ENCODE measurements at places on chromosomes 6 and 20.

DNA sequence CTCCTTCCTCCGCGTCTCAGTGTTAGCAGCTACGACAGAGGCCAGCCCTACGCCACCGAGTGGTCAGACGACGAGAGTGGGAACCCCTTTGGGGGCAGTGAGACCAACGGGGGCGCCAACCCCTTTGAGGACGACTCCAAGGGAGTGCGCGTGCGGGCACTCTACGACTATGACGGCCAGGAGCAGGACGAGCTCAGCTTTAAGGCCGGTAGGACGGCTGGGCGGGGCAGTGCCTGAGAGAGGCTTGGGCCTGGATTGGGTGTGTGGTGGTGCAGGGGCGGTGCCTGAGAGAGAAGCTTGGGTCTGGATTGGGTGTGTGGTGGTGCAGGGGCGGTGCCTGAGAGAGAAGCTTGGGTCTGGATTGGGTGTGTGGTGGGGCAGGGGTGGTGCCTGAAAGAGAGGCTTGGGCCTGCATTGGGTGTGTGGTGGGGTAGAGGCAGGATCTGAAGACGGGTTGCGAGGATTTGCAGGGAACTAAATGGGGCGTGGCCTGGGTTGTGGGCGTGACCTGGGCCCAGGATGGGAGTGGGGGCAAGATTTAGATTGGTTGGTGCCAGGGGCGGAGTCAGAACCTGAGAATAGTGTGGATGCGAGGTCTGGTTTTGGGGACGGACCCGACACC is 24.4 kb downstream of the SPDEF start:
- DNase-seq: no peak

DNA sequence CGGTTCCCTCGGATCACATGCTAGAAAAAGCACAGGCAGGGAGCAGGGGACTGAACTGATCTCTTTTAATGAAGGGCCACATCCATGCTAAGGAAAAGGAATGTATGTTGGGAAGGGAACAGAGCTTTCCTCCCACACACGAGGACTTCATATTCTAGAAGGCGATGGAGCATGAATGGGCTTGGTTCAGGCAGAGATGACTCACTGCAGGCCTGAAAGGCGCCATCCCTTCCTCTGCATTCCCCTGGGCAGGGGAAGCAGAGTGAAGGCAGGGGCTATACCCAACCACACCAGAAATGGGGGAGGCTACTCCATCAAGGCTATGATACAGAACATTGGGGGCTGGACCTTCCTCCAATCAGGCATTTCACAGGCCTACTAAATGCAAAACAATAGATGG is 30.6 kb downstream of the ELMO2 start:
- DNase-seq: no peak

- no peak for DNase-seq
These were observed 192.2 kb upstream of the LRFN2 start for GRCh38 chr6:40779409-40779808.

GRCh38 chr20:1160991-1161390 is 23.8 kb downstream of the TMEM74B start:
- no peak for DNase-seq

GRCh38 chr6:149234051-149234962 is 83.2 kb upstream of the TAB2 start:
- DNase-seq: no peak

DNA sequence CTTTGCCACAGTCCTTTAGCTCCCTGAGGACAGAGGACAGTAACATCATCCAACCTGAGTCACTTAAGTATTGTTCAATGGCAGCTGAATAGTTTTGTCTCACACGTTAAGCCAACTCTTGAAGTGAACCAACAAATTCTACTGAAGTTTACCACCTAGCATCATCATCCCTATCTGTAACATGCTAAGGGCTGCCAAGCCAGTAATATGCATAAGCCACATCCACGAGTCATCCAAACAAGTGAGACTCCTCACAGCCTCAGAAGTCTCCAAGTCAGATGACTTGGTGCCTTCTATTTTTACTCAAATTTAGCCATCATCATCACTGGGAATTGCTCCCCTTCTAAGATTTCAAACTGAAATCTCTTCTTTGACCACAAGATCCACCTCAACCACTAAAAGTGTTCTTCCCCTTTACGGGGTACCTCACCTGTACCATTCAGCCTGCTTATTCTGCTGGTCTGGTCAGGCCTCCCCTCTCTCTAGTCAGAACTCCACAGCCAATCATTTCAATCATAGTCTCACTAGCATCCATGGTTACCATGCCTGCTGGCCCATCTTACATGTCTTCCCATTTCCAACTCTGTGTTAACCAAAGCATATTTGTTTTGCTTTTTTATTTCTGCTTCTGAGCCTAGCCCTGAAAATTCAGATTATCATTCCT is 73.7 kb downstream of the DTNBP1 start:
- no peak for DNase-seq

DNA sequence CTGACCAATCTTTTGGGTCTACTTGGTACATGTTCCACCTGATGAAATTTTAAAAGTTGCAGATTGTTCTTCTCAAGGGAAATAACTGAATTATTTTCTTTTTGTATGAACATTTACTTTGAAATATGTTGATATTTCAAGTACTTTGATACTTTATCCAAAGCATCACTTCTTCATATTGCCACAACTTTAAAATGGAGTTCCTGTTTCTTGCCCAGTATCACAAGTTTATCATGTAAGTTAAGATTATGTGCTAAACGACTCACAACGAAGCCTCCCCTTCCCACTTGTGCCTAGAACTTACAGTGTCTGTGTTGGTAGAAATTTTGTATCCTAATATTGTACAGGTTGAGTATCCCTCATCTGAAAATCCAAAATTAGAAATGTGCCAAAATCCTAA is 108.4 kb downstream of the ARID1B start:
- DNase-seq: no peak

- no peak for DNase-seq
These were observed 253.4 kb downstream of the SOD2 start for GRCh38 chr6:159439651-159440050.

- DNase-seq: no peak
These were observed 28.2 kb upstream of the TAF8 start for GRCh38 chr6:42021847-42022754.

DNA sequence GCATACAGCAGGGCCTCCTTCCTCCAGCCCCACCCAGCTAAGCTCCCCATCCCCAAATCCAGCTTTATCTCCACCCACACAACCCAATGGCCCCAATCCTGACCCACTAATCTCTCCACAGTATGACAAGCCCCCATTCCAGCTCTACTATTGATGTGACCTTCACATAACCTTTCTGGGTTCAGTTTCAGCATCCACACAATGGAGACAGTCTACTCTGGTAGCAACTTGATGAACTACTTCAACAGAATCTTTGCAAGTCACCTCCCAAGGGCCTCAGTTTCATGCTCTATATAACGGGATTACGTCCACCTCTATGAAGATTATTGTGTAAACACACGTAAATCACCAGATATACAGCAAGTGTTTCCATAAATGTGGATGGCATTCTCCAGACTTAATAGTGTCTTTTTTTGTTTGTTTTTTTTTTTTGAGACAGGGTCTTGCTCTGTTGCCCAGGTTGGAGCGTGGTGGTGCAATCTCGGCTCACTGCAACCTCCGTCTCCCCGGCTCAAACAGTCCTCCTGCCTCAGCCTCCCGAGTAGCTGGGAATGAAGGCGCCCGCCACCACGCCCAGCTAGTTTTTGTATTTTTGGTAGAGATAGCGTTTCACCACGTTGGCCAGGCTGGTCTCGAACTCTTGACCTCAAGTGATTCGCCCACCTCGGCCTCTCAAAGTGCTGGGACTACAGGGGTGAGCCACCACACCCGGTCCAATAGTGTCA is 1.4 kb downstream of the AHCY start:
- DNase-seq: no peak

GRCh38 chr6:27230758-27231111 is 16.8 kb upstream of the PRSS16 start:
- DNase-seq: no peak

- DNase-seq: no peak
These were observed 9.7 kb downstream of the MAP1LC3A start for GRCh38 chr20:34567892-34568865.

DNA sequence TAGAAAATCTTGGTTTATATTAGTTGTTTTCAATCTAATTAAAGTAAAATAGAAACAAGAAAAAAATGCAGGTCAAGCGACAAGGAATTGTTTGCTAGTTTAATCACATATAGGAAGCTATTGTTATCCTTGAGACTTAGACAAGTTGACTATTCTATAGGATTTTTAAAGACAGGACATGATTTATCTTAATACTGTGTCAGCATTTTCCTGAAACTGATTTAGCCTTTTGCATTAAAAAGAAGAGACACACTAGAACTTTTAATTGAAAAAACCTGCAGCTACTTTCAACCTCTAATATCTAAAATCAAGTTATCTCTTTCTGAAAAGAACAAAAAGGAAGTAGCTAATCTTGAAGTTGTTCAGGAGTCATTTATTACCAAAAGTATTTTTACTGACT is 246.2 kb downstream of the PHF3 start:
- DNase-seq: no peak
